Central memory CD4-positive, alpha-beta T cell (primary cell): ENCODE measurements at places on chromosomes 16 and 17.

- DNase-seq = no peak
Measured at GRCh38 chr16:14345512-14346115, 274.5 kb downstream of the MRTFB start.

DNA sequence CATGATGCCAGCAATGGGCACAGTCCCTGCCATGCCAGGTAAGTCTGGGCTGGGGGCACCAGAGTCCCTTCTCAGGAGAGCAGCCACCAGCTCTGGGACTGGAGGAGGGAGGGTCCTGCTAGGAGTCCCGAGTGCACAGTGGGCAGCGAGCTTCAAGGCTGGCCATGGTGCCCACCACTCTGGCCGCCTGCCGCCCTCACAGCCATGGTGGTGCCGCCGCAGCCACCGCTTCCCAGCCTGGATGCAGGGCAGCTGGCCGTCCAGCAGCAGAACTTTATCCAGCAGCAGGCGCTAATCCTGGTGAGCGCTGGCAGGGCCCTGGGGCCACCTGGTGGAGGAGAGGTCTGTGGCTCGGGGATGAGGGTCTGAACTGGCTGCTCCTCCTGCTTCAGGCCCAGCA is 17.9 kb upstream of the SMIM5 start:
- DNase-seq = no peak

DNA sequence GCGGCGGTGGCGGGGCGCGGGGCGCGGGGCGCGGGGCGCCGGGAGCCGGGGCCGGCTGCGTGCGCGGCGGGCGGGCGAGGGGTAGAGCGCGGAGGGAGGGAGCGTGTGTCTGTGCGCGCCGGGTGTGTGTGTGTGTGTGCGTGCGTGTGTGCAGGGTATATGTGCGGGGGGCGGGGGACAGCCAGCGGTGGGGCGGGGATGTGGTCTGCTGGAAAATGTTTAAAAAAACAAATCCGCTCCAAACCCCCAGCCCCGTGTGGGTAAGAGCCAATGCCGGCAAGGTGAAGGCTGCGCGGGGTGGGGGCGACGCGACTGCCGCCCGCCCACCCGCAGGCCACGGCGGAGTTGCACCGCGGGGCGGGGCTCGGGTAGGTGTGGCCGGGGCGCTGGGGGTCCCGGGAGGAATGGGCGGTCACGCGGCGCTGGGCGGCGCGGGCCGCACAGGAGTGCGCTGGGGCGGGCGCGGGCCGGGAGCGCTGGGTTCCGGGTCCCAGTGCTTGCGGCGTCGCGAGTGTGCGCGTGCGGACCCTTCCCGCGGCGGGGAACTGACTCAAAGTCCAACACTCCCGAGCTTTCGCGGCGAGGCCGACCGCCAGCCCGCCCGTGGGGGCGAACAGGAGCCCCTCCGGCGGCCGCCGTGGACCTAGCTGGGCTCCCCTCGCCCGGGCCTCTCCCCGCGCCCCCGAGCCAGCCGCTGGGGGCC is at the start of gene CYGB:
Gene CYGB (minus strand): TSS at position 132 of the 703 bp plus-strand sequence. CDS start 167 bp downstream, outside the sequence.
- no peak for DNase-seq

- no peak for DNase-seq
Measured at GRCh38 chr16:17452922-17453321, 17.8 kb downstream of the XYLT1 start.

- no peak for DNase-seq
Measured at GRCh38 chr16:86498155-86498670, 12.1 kb upstream of the FOXF1 start.

- DNase-seq = no peak
Measured at GRCh38 chr16:12600116-12600515, 203.6 kb downstream of the CPPED1 start.
